ENCODE measurements at places on chromosomes 4 and X.

GRCh38 chr4:104964410-104965175, 182.1 kb upstream of the TET2 start:
- DNase-seq, result no peak

GRCh38 chrX:23694606-23695005, 27.3 kb downstream of the PRDX4 start:
- DNase-seq, result peak; percentile 54

DNA sequence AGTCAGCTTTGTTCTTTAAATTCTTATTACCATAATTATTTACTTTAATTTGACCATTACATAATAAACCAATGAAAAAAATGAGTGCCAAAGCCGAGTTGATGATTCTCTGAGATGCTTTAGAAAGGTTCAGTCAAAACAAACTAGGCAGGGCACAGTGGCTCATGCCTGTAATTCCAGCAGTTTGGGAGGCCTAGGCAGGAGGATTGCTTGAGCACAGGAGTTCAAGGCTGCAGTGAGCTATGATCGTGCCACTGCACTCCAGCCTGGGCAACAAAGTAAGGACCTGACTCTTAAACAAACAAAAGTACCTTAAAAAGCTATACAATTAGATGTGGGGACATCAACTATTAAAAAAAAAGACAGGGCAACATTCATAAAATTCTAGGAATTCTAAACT, 75.0 kb downstream of the AFAP1 start:
- DNase-seq, result no peak

GRCh38 chrX:39841604-39842003, 256.2 kb downstream of the BCOR start:
- DNase-seq, result no peak

- DNase-seq, result no peak
These were observed 713 bp upstream of the GATA1 start for GRCh38 chrX:48785540-48786214.

DNA sequence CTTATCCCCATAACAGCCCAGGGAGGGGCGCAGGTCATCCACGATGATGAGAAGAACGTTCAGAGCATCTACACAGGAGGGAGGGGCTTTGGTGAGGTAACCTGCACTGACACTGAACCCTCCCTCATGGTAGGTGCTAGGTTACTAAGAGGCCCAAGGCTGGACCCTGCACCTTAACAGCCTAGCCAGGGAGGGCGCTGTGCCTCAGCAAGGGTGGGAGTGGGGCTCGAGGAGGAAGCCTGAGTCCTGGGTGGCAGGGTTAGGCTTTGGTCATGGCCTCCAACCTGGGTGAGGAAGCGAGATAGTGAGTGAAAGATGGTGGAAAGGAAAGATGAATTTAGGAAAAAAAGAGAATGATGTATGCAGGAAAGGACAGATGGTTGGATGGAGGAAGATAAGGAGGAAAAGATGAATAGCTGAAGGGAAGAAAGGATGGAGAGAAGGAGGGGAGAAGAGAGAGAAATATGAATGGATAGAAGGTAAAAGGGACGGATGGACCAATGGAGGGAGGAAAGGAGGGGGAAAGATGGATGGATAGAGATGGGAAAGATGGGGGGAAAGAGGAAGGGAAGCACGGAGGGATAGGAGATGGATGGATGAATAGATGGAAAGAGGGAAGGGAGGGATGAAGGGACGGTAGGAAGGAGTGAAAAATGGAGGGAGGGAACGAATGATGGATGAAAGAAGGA, 736 bp downstream of the IDS start:
- DNase-seq, result peak; percentile 71
